ENCODE measurements at places on chromosomes 13 and 19.
A peak's percentile ranks its signal among the peaks of the same experiment; 100 is the strongest.

- peak; percentile 12 for DNase-seq
These were observed 139.1 kb upstream of the TRPC4 start for GRCh38 chr13:38008636-38009035.

GRCh38 chr13:92362717-92363116 is 863.9 kb upstream of the GPC6 start:
- no peak for DNase-seq

- no peak for DNase-seq
These were observed 6.1 kb downstream of the HAUS8 start for GRCh38 chr19:17069193-17069592.

- peak; percentile 66 for DNase-seq
These were observed 21.0 kb downstream of the EPSTI1 start for GRCh38 chr13:42970824-42971690.

- peak; percentile 63 for DNase-seq
These were observed 753.9 kb downstream of the OLFM4 start for GRCh38 chr13:53782488-53782961.

GRCh38 chr13:72316716-72317115 is 410.7 kb downstream of the MZT1 start:
- DNase-seq = no peak

DNA sequence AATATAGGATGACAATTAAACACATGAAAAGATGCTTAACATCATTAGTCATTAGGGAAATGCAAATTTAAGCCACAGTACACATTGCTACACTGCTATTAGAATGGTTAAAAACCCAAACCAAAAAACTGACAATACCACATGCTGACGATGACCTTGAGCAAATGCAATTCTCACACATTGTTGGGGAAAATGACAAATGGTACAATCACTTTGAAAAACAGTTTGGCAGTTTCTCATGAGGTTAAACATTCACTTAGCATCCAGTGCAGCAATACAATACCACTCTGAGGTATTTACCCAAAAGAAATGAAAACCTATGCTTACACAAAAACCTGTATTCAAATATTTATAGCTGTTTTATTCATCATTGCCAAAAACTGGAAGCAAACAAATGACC is 11.3 kb downstream of the FLT3 start:
- no peak for DNase-seq

DNA sequence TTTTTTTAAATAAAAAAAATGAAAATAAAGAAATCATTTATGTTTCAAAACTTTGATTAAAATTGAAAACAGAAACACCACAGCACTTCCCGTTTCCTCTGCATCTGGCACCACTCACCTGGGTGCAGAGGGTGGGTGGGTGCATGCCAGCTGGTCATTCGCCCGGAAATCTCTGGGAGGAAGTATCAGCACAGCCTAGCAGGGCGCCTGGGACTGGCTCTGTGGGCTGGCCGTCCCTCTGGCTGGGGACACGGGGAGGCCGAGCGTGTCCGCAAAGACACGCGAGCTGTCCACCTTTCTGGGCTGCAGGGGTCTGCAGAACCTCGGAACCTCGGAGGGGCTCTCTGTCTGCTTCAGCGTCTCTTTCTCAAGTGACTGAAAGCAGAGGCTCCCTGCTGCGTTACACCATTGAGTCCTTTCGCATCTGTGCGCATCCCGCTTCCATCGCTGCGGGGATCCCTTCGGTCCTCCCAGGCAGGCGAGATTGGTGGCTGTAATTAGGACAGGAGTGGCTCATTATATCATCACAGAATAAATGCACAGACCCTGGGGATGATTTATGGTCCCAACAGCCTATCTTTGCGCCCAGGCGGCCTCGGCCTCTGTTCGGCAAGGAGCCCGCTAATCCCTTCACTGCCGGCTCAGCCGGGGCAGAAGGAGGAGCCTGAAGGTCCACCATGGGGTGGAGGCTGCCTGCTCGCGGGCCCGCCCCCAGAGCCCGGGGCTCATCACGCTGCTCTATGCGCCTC is 17.2 kb downstream of the CRTC1 start:
- DNase-seq = peak; percentile 48

DNA sequence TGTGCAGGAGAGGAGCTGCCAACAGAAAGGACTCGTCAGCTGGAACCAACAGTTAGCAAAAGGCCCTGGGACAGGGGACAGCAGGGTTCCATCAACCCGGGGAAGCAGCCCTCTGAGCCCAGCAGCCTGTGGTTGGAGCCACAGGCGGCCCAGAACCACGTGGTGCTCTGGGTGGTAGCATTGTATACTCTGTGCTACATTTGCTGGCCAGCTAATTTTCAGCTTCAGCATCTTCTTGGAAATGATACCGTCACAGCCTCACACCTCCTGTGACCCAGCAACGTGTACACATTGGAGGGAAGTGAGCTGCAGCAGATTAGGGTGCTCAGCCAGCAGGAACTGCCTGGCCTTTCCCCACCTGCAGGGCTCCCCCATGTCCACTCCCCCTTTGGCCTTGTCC is 13.1 kb upstream of the MTIF3 start:
- DNase-seq = no peak

GRCh38 chr13:113489549-113490495 is 689 bp downstream of the DCUN1D2 start:
- no peak for DNase-seq

GRCh38 chr19:40718774-40719391 is 2.0 kb downstream of the ITPKC start:
- DNase-seq = no peak

- no peak for DNase-seq
These were observed 253.4 kb downstream of the TEX29 start for GRCh38 chr13:111573801-111574200.

DNA sequence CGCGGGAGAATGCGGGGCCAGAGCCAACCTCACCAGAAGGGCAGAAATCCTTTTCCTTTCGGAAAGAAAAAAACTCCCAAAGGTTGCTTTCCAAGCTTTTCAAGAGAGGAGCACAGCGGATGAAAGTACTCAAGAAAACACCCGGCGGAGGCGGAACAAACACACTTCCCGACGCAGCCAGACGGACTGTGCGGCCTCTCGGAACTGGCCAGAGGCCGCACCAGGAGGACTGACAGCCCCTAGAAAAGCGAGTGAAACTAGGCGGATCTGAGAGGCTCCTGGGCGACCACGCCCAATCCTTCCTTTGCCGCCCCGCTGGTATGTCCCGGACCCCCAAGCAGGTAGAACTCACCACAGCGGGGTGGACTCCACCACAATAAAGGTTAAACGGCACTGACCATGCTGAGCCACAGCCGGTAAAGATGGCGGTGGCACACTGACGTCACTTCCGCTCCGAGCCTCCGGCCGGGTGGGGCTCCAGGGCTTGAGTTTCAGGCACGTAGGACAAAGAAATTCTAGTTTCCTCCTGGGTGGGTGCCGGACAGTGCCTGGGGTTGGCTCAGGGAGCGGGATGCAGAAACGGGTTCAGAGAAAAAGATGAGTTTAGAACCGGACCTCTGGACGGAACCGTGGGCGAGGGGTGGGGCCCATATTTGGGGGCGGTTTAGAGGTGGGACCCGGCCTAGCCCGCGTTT is at the start of gene ZNF562:
Gene ZNF562 (minus strand): TSS at position 438 of the 695 bp plus-strand sequence. CDS start 14,356 bp downstream, outside the sequence.
- peak; percentile 90 for DNase-seq

- no peak for DNase-seq
These were observed 1.0 kb downstream of the USE1 start for GRCh38 chr19:17216058-17216670.

- DNase-seq = no peak
These were observed 4.3 kb downstream of the RPL36 start for GRCh38 chr19:5694167-5694955.

GRCh38 chr19:49655570-49656455 is 9.8 kb downstream of the IRF3 start:
- no peak for DNase-seq

DNA sequence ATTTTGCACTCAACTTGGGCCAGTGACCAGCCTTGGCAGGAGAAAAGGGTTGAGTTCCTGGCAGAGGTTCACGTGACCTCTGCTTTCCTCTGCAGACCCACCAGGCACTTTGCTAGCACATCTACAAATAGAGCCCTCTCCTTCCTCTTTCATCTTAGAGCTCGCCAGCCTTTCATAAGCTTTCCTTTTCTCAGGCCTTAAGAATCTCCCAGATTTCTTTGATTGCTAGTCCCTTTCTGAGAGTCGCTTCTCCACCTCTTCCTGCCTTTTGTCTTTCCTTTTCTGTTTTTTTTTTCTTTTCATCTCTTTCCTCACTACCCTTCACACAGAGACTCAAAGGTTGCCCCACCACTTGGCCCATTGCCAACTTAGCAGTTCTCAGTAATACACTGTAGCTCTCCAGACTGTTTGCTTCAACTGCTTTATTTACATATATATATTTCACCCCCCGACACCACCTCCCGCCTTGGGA is 375.7 kb upstream of the SPRY2 start:
- DNase-seq = peak; percentile 19

- no peak for DNase-seq
These were observed 5.2 kb downstream of the LHFPL6 start for GRCh38 chr13:39597838-39598237.

- no peak for DNase-seq
These were observed 24.1 kb downstream of the CLEC4M start for GRCh38 chr19:7787141-7787540.

- no peak for DNase-seq
These were observed 83.1 kb downstream of the ZNF557 start for GRCh38 chr19:7152568-7152967.

- DNase-seq = no peak
These were observed 42.0 kb downstream of the MRPL57 start for GRCh38 chr13:21218351-21219035.

DNA sequence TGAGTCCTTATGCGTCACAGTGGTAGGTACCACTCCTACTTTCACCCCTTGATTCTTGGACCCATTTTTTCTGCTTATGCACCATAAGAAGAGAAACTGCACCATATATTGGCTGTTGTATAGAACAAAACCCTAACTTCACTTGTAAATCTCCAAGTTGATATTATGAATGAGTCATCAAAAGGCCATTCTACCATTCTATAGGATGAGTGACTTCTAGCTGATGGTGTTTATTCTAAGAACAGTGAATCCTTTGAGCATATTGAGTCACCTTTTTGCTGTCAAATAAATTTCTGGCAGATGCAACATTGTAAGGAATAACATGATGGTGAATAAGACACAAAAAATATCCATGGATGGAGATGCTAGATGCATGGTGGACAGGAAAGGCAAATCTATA is 57.7 kb downstream of the POLR1D start:
- DNase-seq = no peak

GRCh38 chr13:27481766-27482165 is 31.4 kb upstream of the MTIF3 start:
- DNase-seq = peak; percentile 24

DNA sequence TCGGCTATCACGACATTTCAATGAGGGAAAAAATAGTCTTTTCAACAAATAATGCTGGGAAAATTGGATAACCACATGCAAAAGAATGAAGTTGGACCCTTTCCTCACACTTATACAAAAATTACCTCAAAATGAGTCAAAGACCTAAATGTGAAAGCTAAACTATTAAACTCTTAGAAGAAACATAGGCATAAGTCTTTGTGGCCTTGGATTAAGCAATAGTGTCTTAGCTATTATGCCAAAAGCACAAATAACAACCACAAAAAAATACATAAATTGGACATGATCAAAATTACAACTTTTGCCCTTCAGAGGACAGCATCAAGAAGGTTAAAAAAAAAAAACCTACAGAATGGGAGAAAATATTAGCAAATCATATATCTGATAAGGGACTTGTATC is 156.6 kb downstream of the FOXO1 start:
- DNase-seq = no peak

- no peak for DNase-seq
These were observed 25.9 kb downstream of the RCBTB2 start for GRCh38 chr13:48507021-48507420.

DNA sequence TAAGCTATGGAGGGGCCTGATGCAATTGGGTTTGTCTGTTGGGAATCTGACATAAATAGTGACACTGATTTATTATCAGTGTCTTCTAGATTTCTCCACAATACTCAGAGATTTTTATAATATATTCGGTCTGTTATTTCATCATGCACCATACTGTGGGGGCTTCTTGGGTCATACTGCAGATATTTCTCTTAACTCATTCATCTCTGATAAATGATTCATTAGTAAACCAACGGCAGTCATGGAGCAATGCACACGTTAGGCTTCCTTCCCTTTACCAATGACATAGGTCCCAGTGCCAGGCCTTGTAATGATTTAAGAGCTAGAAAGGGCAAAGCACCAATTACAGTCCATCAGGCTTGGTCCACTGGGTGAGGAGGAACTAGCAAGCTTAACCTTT is 53.6 kb downstream of the FAM216B start:
- DNase-seq = no peak

DNA sequence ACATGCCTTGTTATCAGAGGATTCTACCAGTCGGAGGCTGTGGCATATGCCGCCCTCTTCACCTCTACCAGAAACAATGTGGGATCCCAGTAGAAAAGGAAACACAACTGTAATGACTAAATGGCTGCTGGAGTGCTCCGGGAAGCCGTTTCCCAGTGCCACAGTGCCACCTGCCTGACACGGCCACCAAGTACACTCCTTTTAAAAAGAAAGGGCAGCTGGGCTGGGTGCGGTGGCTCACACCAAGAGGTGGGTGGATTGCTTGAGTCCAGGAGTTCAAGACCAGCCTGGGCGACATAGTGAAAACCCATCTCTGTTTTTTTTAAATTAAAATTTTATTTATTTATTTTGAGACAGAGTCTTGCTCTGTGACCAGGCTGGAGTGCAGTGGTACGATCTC is 67.3 kb downstream of the TRPM4 start:
- DNase-seq = peak; percentile 74

DNA sequence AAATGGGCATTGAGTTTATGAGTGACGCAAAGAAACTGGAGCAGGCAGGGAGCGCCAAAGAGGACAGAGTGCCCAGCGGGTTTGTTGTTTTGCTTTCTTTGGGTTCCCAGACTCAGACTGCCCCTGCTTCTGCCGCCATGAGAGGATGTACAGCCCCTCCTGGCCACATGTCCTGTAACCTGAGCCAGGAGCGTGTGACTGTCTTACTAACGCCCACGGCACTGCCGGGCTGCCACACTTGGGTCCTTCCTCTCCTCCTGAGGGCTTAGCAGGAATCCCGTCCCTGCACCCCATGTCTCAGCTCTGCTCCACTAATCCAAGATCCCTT is 80.5 kb downstream of the GPR12 start:
- no peak for DNase-seq

GRCh38 chr13:110648146-110648819 is 32.9 kb downstream of the NAXD start:
- DNase-seq = no peak

GRCh38 chr13:26021516-26021915 is 30.3 kb downstream of the SHISA2 start:
- DNase-seq = no peak

DNA sequence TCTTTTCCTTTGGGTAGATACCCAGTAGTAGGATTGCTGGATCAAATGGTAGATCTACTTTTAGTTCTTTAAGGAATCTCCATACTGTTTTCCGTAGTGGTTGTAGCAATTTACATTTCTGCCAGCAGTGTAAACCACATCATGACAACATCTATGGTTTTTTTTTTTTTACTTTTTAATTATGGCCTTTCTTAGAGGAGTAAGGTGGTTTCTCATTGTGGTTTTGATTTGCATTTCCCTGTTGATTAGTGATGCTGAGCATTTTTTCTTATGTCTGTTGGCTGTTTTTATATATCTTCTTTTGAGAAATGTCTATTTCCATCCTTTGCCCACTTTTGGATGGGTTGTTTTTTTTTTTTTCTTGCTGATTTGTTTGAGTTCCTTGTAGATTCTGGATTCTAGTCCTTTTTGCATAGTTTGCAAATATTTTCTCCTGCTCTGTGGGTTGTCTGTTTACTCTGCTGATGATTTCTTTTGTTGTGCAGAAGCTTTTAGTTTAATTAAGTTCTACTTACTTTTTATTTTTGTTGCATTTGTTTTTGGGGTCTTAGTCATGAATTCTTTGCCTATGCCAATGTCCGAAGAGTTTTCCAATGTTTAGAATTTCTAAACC is 38.8 kb downstream of the TDRD3 start:
- DNase-seq = no peak

Data from suppressor macrophage treated with lipopolysaccharide for 4 hours (primary cell).